SIG-M5 (cell line): ENCODE measurements at places on chromosomes 2 and 18.

DNA sequence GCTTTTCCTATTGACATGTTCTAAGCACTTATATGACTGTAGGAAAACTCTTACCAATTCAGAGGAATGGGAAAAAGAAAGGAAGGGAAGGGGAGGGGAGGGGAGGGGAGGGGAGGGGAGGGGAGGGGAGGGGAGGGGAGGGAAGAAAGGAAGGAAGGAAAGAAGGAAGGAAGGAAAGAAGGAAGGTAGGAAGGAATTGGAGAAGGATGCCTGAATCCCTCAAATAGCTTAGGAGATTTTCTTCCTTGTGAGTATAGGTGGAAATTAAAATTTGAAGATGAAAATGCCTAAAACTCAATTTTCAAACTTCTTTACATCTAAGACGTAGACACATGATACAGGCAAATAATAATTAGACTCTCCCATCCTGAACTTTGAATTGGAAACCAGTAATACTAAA lies 463.1 kb downstream of the SATB2 start:
- DNase-seq, result no peak

GRCh38 chr18:9365406-9365805 lies 30.8 kb downstream of the TWSG1 start:
- no peak for DNase-seq

DNA sequence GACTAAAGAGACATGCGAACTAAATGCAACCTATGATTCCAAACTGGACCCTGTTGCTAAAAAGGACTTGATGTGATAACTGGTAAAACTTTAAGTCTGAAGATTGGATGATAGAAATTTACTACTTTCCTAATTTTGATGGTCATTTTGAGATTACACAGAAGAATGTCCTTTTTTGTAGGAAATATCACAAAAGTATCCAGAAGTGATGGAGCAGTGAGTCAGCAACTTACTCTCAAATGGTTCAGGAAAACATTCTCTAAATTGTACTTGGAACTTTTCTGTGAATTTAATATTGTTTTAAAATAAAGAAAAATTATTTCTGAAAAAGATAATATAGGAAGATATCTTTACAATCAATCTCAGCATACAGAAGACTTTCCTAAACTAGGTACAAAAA lies 19.9 kb downstream of the MBOAT2 start:
- no peak for DNase-seq

DNA sequence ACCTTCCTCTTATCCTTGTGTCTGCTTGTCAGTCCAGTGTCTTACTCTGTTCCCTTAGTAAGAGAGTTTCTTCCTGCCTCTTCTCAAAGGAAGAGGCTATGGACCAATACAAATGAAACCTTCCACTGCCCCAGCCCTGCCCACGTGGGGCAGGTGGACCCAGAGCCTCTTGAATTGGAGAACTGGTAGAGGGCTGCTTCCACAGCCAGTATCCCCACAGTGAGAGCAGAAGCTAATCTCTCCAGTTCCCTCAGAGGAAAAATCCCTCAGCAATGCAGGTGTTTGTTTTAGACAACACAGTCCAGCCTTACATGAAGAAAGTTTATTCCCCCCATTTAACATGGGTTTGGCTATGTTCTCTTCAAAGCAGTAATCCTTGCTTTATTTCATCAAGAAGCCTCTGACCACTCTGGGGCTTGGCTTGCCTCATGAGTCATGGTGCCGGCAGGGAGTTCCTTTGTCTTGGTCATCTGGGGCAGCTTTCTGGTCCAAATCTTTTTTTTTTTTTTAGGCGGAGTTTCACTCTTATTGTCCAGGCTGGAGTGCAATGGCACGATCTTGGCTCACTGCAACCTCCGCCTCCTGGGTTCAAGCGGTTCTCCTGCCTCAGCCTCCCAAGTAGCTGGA lies 6.5 kb upstream of the CYBRD1 start:
- DNase-seq, result no peak

DNA sequence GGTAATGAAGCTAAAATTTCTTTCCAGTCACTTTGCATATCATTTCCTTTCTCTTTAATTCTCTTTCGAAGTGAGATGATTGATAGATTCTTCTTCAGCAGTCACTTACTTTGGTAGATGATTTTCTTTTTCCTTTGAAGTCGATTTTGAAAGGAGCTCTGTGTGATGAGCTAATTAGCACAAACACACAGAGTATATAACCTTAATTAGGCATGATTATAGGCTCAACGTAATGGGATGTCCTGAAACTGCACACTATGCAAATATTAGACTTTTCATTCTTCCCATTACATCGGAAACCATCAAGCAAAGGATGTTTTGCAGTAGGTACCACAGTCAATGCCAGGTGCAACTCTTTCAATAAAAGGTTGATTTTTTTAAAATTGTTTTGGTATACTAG lies 6.4 kb upstream of the CTLA4 start:
- DNase-seq, result no peak

DNA sequence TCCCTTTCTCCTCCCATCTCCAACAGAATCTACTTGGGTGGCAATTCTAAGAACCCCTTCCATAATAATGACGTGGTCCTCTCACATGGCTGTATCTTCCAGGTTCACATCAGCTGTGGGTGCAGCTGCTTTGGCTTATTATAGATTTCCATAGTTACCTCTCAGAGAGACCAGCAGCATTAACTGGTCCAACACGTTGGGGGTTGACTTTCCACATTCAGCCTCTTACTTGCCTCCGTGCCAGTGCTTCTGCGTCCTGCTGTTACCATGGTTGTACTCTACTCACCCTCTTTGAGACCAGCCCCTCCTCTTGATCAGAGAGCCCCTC lies 570.7 kb downstream of the PLCL1 start:
- no peak for DNase-seq

- no peak for DNase-seq
Observed at GRCh38 chr2:108938077-108938710, 50.8 kb downstream of the EDAR start.

DNA sequence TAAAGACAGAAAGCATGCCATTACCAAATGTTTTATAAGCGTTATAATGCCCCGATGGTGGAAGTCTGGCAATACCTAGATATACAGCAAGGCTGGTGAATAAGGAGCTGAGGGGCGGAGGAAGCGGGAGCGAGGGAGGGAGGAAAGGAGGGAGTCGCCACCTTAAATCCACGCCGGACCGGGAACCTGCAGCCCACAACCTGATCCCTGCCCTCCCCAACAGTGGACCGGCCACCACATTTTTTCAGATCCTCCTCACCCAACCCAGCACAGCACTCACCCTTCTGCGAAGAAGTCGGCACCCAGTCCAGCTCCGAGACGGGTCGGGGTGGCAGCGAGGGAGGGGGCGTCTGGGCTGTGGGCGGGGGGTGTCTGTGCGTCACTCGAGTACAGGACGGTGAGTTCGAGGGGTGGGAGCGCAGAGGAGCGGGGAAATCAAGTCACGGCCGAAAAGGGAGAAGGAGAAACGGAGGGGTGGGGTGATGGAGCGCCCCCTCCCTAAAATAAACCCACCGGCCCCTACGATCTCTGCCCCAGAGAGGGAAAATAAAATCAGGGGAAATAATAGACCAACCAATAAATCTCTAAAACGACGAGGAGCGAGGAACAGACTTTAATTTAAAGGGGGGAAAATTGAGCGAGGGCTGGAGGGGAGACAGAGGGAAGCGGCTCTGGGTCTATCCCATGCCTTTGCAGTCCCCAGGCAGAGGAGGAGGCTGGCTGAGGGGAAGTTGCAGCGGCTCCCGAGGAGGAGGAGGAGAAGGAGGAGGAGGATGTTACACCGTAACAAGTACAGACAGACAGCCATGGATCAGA lies 96.5 kb upstream of the SERTAD2 start:
- DNase-seq, result no peak

- DNase-seq, result no peak
Observed at GRCh38 chr18:46656326-46657114, 500 bp downstream of the LOXHD1 start.

DNA sequence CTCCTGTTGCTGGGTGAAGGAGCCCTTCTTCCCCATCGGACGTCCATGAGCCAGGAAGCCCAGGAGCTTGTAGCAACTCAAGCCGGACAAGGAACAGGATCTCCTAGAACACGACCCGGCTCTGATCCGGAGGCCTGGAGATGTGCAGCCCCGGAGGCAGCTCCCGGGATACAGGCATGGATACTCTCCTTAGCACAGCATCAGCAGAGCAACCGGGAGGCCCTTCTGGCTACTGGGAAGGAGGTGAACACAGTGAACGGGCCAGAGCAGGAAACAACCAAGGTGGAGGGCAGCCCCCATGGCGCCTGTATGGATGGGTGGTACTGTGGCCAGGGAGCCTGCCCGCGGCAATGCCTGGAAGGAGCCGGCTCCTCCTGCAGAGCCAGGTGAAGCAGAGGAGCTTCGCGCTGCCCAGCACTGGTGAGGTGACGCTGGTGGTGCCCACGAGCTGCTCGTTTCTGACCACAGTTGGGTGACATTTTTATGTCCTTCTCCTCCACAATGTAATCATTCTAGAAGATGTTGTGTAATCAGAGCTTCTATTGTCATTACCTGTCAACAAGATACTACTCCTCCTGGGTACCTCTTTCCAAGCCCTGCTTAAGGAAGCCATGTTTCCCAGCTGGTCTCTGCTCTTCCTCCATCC lies 94.3 kb downstream of the TWIST2 start:
- DNase-seq, result no peak

- no peak for DNase-seq
Observed at GRCh38 chr18:61471942-61472341, 138.7 kb downstream of the CDH20 start.

- DNase-seq, result no peak
Observed at GRCh38 chr18:69916412-69916811, 31.3 kb downstream of the CD226 start.
